ENCODE measurements at places on chromosomes 16 and 17.

DNA sequence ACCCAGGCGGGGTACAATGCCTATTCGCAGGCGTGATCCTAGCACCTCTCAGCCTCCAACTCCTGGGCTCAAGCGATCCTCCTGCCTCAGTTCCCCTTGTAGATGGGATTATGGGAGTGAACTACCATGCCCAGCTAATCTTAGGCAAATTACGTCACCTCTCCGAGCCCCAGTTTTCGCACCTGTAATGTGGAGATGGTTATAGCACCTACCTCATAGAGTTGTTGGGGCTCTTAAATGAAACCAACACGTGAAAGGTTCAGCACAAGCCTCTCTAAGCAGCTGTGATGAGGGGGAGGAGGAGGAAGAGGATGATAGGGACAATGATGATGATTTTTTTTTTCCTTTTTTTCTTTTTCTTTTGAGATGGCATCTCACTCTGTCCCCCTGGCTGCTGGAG lies 59.9 kb downstream of the ABR start:
- no peak for DNase-seq

DNA sequence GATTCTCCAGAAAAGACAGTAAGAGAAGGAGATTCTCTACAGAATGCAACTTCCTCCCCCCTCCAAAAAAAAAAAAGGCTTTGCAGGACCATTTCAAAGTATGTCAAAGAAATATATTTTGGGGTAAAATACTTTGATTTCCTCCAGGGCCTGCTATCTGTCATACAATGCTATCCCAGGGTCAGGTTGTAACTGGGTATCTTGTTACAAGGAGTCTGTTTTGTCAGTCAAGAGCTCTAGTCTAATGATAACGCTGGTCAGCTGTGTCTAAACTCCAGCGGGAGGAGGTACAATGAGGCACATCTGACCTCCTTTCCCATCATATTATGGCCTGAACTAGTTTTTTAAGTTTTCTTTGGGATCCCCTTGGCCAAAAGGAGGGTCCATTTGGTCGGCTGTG lies 408.4 kb upstream of the CDH5 start:
- no peak for DNase-seq

DNA sequence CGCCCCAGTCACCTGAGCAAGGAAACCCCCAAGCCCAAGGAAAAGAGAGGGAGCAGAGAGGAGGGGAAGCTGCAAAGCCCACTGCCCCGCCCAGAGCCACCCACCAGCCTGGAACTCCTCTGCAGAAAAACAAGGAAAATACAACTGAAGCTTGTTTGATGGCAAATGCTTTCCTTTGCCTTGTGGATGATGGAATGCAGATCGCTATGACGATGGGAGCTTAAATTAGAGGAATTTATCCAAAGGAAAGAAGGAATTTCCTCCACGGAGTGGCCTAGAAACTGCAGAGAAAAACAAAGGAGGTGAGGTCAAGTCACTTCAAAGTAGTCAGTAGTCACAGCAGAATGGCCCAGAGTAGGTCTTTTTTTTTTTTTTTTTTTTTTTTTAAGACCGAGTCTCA lies 31.5 kb upstream of the ASGR2 start:
- DNase-seq, result peak; percentile 42

GRCh38 chr17:12667299-12667958 lies 1.7 kb downstream of the MYOCD start:
- peak; percentile 68 for DNase-seq

DNA sequence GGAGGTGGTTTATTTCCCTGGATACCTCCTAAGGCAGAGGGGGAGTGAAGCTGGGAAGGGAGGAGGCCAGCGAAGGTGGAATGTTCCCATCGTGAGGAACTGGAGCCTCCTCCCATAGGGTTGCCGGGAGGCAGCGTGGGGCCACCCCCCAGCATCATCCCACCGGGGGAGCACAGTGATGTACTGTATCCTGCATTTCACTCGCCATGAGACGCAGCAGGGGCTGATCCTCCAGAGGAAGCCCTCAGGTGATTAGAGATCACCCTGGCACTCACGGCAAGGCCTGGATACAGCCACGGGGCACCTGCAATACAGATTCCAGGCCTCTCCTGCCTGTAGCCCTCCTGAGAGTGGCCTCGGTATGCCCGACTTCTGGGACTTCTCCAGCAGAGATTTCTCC lies 25.5 kb upstream of the BEAN1 start:
- DNase-seq, result peak; percentile 67

DNA sequence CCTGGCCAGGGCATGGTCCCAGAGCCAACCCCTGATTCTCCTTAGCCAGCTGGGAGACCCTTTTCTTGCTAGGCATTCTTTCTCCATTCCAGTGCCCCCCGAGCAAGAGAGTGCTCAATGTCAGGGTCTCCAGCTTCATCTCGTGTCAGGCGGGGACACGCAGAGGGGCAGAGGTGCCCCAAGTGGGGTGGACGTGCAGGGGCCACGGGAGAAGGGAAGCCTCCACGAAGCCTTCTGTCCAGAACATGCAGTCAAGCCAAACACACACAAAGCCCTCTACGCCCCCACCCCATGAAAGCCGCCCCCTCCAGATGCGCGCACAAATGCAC lies 852 bp downstream of the GPR139 start:
- no peak for DNase-seq

DNA sequence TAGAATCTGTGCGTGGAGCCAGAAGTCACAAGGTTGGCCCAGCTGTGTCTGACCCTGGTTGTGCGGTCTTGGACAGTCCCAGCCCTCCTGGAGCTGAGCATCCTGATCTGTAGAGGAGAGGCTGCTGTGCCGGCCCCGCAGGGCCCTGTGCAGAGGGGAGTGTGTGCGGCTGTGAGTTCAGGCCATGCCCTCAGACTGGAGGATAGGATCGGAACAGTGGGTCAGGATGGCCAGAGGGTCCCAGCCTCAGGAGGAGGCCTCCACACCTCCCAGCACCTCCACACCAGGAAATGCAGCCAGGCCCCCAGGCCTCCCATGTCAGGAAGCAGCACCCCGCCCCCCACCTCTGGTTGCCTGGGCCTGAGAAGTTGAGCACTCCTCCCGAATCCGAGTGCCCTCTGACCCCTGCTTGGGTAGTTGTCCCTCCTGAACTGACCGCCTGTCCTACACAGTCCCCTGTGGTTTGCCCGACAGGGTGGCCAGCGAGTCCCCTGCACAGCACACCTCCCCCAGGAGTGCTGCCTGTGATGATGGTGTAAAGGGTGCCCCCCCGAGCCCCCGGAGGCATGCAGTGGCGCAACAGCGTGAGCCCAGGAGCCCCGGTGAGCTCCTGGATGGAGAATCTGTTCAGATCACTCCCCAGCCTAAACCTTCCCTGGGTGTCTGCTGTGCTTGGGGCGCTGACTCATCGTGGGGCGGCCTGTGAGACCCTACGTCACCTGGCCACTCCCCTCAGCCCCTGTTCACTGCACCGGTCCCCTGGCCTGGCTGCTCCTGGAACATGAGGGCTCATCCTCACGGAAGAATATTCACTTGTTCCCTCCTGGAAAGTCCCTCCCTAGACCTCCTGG lies 285.2 kb downstream of the SEC14L1 start:
- peak; percentile 83 for DNase-seq

- no peak for DNase-seq
Observed at GRCh38 chr16:84459533-84459894, 44.9 kb downstream of the MEAK7 start.

GRCh38 chr17:45958994-45959665 lies 39.9 kb upstream of the STH start:
- no peak for DNase-seq

DNA sequence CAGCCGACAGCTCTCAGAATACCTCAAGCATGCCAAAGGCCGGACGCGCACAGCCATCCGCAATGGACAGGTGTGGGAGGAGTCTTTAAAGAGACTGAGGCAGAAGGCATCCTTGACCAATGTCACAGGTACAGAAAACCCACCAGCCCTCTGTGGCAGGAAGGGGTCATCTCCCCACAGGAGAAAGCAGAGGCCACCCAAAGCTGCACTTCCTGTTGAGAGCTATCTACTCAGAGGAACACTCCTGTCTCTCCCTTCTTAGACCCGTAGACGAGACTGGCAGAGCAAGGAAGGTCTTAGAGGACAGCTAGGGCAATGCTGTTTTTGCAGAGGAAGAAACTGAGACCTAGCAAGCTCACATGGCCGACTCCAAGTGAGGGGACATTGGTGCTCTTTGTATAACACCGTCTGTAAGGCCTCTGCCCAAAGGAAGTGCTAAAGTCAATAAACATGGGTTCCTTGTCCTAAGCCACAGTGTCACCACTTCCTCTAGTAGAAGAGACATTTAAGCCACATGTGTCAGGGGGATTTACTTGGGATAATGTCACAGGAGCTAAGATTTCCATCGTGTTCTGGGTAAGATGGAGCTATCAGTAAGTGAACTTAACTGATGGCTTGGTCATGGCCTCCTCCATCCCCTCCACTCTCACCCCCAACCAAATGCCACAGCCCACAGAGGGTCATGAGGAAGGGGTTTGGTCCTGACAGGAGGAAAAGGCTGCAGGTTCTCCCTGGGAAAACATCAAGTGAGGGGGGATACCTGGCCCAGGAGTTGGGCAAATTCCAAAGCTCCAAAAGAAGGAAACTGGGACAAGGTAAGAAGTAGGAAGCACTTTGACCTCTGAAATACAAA lies 9.4 kb downstream of the LPO start:
- no peak for DNase-seq

DNA sequence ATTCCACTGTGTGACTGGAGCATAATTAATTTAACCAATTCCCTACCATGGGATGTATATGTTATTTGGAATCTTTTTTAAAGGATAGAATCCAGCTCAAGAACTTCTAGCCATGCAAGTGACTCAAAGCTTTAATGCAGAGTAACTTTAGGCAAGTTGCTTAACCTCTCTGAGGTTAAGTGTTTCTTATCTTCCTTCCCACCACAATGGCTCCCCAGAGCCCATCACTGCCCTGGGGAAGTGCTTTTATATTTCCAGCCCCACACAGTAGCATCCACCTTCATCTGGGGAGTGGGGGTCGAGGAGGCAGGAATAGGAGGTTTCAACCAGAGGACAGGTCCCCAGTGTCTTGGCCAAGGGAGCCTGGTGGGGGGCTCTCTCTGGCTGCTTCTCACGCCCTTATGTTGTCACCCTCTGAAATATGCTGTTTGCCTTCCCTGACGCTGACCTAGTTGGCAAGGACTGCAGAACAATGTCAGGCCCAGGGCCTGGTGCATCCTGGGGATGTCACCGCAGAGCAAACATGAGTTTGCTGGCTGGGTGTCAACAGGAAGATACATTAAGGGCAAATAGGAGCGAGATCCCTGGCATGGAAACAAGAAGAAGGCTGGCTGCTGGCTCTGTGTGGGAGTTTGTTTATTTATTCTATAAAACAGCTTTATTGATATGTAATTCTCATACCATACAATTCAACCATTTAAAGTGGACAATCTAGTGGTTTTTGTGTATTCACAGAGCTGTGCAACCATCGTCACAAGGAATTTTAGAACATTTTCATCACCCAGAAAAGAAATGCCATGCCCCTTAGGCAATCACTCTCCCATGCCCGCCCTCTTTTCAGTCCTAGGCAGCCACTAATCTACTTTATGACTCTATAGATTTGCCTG lies 46.6 kb upstream of the WSB1 start:
- DNase-seq, result no peak

Data from H7 (cell line).